Activated T-cell treated with anti-CD3 and anti-CD28 coated beads for 1 hour (primary cell): ENCODE measurements at places on chromosomes 12 and 14.

GRCh38 chr12:26614011-26614616 is 218.9 kb downstream of the ITPR2 start:
- DNase-seq, result no peak

GRCh38 chr12:62711631-62712241 is 223.2 kb downstream of the PPM1H start:
- no peak for DNase-seq

GRCh38 chr12:39145175-39145999 is 240.0 kb upstream of the CPNE8 start:
- DNase-seq, result no peak

- no peak for DNase-seq
Measured at GRCh38 chr12:28828318-28828717, 320.8 kb upstream of the FAR2 start.

- no peak for DNase-seq
Measured at GRCh38 chr12:26870491-26871419, 37.8 kb upstream of the ITPR2 start.

GRCh38 chr14:59107819-59108218 is 80.6 kb upstream of the DAAM1 start:
- no peak for DNase-seq

- DNase-seq, result no peak
Measured at GRCh38 chr12:63326260-63326659, 175.3 kb upstream of the AVPR1A start.

GRCh38 chr12:73308079-73308478 is 1035.9 kb downstream of the TRHDE start:
- no peak for DNase-seq

DNA sequence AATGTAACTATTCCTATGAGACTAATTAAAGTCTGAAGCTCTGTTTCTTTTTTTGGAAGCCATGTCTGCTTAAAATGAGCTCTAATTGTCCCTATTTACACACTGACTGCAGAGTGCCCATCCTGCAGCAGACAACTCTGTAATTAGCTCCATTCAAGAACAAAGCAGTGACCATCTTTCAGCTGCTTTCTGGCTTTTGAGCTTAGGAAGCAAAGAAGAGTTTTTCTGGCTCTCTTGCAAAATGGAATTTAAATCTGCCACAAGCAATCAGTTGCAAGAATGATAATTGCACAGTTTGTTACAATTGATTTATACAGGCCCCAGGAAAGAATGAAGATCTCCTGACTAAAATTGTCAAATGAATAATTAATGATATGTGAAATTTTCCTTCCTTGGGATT is 83.4 kb downstream of the GAS2L3 start:
- no peak for DNase-seq

GRCh38 chr14:104789752-104790743 is 5.5 kb downstream of the AKT1 start:
- DNase-seq, result no peak

DNA sequence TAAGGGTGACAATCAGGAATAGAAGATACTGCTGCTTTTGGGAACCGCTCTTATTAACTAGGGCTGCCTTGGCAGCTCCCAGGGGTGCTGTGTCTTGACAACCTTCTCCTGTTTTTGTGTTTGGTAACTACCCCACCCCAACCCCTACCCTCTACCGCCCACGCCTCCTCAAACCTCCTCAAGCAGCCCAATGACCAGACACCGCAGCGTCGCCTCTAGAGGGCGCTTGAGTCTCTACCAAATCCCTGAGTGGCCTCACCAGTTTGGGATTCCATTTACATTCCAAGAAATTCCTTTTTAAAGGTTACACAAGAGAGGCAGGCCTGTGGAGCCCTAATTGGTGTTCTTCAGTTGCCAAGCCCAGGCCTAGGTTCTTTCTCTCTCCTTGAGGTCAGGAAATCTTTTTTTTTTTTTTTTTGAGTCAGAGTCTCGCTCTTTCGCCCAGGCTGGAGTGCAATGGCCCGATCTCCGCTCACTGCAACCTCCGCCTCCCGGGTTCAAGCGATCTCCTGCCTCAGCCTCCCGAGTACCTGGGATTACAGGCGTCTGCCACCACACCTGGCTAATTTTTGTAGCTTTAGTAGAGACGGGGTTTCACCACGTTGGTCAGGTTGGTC is 72.4 kb upstream of the USP44 start:
- no peak for DNase-seq

- no peak for DNase-seq
Measured at GRCh38 chr14:36675581-36675980, 13.9 kb downstream of the PAX9 start.

DNA sequence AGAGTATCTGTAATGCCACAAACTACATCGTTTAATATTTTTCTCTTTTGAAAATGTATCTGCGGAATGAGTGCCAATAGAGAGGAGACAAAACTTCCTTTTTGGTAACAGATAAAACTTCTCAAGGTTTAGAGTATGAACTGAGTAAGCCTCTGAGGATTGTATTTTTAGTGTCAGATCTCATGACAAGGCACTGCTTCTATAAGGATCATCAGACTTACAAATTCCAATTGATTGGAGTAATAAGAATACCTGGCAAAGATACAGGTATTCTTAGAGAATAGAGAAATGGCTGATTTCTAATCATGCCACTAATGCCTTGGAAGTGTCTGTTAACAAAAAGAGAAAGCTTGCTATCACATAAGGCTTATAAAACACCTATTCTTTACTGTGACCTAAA is 45.3 kb downstream of the SLC35F4 start:
- no peak for DNase-seq

- DNase-seq, result no peak
Measured at GRCh38 chr12:130992448-130992847, 38.7 kb downstream of the ADGRD1 start.

GRCh38 chr12:6362403-6362802 is 13.0 kb downstream of the SCNN1A start:
- no peak for DNase-seq

DNA sequence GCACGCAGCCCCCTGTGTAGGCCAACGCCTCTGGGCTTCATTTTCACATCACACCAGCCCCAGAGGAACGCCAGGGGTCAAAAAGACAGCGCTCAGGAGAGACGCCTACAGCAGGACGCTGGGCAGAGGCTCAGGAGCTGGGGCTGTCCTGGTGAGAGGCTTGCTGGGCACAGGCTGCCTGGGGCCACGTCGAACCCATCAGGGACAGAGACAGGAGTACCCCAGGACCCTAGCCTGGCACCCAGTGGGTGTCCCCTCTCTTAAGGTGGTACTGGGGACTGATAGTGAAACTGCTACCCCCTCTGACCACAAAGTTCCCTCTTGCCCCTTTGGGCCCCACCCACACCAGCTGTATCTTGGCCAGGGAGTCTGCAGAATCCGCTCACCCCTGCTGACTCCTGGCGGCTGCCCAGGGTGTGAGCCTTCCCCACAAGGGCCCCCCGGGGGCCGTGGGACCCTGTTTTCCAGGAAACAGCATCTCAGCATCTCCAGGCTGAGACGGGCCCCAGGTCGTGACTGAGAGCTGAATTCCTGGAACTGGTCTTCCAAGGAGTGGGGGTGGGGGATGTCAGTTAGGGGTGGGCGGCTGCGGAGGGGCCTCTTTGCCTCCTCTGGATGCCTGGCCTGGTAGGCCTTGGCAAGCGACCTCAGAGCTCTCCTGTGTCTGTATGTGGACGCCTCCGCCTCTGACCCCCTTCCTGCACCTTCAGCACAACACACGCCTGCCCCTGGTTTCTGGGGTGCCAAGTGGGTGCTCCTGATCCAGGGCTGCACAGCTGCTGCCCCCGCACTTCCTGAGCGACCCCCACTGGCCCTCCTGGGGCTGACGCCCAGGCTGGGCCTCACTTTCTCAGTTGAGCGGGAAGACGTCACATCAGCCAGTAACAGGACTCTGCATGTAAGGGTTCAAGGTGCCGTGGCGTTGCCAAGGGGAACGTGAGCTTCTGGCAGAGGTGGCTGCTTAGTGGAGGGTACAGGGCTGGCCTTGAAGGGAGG is 321.9 kb upstream of the RTL1 start:
- DNase-seq, result no peak

GRCh38 chr12:116319898-116320621 is 42.6 kb upstream of the MED13L start:
- DNase-seq, result no peak

GRCh38 chr14:96088911-96089310 is 49.7 kb downstream of the C14orf132 start:
- no peak for DNase-seq

- DNase-seq, result no peak
Measured at GRCh38 chr12:54337280-54337842, 12.4 kb downstream of the COPZ1 start.

GRCh38 chr12:9337656-9338055 is 129.5 kb upstream of the PZP start:
- no peak for DNase-seq

DNA sequence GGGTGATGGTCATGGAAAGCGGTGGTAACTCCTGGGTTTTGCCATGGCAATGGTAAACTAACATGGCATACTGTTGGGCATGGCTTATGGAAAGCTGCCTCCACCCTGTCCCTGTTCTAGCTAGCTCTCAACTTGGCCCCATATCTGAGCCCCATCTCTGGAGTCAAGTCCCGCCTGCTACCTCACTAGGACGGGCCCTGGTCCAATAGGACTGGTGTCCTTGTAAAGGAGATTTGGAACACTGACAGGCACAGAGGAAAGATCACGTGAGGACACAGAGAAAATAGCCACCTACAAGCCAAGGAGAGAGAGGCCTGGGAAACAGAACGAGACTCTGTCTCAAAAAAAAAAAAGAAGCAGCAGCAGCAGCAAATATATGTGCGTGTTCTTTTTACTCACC is 59.8 kb downstream of the RNFT2 start:
- DNase-seq, result no peak

GRCh38 chr14:76641541-76641940 is 119.7 kb upstream of the VASH1 start:
- no peak for DNase-seq

DNA sequence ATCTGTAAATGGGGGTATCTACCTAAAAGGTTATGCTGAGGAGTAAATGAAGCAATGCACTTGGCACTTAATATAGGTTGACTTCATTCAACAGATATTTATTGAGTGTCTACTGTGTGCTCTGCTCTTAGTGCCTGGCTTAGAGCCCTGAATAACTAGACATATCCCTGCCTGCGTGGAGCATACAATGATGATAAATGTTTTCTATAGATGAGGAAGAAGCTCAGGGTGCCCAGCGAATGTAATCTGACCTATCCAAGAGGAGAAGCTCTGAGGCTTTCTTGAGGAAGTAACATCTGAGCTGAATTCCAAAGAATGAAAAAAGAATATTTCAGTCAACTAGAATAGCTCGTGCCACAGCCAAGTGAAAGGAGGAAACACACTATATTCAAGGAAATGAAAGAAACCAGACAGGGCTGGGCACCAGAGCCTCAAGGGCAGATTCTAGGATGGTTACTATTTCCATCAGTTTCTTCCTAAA is 17.9 kb upstream of the HIGD1C start:
- DNase-seq, result no peak

GRCh38 chr12:2553388-2554126 is 241.2 kb upstream of the FKBP4 start:
- DNase-seq, result no peak

DNA sequence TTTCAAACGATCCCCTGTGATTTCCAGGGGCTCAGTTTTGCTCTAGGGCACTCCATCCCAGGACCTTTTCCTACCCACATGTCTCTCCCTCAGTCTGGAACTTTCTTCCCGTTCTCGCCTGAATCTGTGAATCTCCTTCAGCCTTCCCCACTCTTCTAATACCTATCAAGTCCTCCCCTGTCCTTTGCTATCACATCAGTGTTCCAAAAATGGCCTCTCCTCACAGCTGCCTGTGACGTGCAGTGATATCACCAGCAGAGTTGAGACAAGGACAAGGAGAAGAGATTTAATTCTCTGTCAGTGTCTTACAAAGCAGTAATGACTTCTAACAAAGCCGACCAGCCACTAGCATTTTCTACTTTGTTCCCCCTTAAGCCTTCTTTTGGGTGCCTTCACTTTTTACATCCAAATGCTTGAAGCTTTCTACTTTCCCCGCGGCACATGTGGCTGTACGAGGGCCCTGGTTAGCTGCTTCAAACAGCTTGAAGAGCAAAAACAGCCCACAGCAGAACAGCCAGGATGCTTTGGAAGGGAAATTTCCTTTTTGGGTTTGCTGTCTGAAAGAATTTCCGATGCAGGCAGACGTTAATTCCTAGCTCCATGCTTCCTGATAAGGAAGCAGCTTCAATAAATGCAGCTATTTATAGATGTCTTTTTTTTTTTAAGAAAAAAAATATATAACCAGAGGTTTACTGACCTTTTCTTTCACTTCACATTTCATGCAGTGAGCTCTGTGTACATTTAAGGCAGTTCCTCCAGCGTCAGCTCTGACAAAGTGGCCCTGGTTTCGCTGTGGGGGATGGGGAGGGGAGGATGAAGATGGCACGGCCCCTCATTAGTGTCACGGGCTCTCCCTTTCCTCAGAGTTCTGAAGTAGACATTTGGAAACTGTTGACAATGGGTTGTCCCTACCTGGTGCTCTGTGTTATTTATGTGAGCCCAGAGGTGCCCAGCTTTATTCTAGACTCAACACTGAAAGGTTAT is 109.3 kb downstream of the ETV6 start:
- DNase-seq, result no peak

- no peak for DNase-seq
Measured at GRCh38 chr14:50812856-50813543, 18.0 kb downstream of the NIN start.

GRCh38 chr12:53944907-53945847 is 6.5 kb downstream of the HOXC13 start:
- no peak for DNase-seq

- DNase-seq, result no peak
Measured at GRCh38 chr12:108305991-108306501, 33.1 kb downstream of the CMKLR1 start.

DNA sequence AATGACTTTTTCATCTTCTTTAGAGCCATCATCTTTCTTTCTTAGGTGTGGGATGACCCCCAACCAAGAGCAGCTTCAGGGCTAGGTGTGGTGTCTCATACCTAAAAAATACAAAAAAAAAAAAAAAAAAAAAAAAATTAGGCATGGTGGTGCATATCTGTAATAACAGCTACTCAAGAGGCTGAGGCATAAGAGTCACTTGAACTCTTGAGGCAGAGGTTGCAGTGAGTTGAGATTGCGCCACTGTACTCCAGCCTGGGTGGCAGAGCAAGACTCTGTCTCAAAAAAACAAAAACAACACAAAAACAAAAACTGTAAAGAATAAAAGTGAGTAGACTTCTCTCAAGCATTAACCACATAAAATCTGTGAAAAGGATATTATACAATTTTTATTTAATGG is 8.0 kb upstream of the ATF7IP start:
- DNase-seq, result no peak

GRCh38 chr12:100666588-100666987 is 93.1 kb downstream of the GAS2L3 start:
- no peak for DNase-seq

DNA sequence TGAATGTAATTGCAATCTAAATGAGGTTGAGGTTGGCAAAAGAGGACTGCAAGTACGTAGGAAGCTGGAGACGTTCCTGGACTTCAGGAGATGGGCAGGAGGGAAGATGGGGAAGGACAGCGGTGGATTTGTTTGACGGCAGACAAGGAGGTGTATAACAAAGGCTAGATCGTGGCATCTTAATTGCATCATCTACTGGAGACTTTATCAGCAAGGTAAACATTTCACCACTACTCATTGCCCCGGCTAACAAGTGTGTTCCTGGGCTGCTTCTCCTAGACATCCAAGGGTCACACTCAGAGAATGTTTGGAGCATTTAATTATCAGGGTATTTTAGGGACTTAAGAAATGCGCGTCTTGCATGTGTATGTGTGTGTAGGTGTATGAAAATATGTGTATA is 128.5 kb downstream of the KCNK10 start:
- DNase-seq, result no peak
